ENCODE measurements at places on chromosomes 6 and 20.

- no peak for DNase-seq
Measured at GRCh38 chr6:15369838-15370237, 124.0 kb downstream of the JARID2 start.

- DNase-seq: no peak
Measured at GRCh38 chr6:109523478-109523877, 40.5 kb upstream of the ZBTB24 start.

GRCh38 chr20:58839474-58839874, 11.2 kb downstream of the GNAS-AS1 start:
- peak; percentile 46 for DNase-seq

GRCh38 chr20:8155229-8155628, 23.2 kb downstream of the PLCB1 start:
- no peak for DNase-seq

DNA sequence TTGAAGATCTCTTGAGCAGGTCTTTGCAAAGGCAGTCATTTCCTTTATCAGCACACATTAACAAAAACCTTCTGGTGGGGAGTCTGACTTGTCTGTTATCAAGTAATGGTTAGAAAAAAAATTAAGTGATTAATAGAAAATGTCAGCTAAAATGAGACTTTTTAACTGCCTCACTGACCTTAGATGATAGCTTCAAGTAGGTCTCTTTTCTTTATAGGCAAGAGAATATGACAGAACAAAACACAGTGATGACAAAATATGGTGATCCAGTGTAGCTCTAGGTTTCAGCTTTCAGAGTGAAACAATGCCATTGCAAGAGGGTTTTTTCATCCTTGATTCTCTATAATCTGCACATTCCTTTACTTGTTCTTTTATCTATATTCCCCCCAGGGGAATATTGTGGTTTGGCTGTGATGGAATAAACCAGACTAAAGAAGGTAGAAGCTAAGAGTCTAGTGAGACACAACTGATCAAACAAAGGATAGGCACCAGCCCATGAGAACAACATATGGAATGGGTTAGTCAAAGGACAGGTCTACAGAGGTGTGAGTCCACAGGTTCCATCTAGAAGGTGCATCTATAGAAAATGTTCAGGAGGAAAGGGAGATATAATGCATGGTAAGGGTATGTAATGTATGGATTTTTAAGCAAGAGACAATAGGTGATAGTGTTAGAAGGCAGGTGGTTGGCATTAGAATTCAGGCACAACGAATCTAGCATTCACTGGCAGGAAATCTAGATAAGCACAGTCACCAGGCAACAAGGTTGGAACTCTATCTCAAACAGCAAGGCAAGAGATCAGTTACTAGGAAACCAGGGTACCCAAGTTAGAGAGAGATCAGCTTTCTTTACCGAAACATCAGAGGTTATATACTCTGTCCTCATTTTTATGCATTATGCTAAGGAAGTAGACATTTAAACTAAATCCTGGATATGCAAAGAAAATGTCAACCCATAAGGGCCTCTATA, 228.9 kb upstream of the SMLR1 start:
- DNase-seq: no peak

- DNase-seq: no peak
Measured at GRCh38 chr6:126721581-126722160, 381.8 kb downstream of the CENPW start.

- no peak for DNase-seq
Measured at GRCh38 chr20:61798632-61799031, 267.0 kb downstream of the TAF4 start.

- DNase-seq: no peak
Measured at GRCh38 chr20:38447931-38448675, 13.0 kb upstream of the SNHG17 start.

DNA sequence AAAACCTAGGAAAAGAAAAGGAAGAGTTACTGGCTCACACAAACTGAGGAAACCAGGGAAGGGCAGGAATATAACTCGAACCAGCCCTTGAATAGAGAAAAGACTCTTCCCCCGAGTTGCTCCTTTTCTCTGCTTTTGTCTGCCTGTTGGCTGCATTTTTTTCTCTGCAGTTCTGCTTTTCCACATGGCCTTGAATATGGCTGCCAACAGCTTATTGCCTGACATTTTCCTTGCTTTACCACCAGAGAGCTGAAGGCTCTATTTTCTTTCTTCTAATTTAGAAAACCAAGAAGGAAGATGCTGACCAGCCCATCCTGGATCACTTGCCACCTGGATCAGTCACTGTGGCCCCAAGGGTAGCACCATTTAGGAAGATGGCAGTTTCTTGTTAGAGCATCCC, 164.8 kb upstream of the MAN1A1 start:
- no peak for DNase-seq

GRCh38 chr20:63235399-63235983, at the start of gene BIRC7:
Gene BIRC7 (plus strand): TSS chr20:63235905. CDS start chr20:63236097, 192 bp downstream.
- no peak for DNase-seq

DNA sequence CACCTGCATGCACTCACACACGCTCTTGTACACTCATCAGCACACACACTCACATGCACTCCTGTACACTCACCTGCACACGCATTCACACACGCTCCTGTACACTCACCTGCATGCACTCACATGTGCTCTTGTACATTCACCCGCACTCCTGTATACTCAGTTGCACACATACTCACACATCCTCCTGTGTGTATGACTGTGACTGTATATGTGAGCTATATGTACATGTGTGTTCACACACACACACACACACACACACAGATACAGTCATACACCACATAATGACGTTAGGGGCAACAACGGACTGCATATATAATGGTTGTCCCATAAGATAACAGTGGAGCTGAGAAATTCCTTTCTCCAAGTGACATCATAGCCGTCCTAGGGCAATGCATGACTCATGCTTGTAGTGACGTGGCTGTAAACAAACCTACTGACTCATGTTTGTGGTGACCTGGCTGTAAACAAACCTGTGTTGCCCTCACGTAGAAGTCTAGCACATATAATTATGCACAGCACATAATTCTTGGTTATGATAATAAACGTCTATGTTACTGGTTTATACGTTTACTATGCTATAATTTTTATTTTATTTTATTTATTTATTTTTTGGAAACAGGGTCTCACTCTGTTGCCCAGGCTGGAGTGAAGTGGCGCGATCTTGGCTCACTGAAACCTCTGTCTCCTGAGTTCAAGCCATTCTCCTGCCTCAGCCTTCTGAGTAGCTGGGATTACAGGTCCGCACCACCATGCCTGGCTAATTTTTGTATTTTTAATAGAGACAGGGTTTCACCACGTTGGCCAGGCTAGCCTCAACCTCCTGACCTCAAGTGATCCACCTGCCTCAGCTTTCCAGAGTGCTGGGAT, 22.8 kb upstream of the TAF4 start:
- peak; percentile 6 for DNase-seq

DNA sequence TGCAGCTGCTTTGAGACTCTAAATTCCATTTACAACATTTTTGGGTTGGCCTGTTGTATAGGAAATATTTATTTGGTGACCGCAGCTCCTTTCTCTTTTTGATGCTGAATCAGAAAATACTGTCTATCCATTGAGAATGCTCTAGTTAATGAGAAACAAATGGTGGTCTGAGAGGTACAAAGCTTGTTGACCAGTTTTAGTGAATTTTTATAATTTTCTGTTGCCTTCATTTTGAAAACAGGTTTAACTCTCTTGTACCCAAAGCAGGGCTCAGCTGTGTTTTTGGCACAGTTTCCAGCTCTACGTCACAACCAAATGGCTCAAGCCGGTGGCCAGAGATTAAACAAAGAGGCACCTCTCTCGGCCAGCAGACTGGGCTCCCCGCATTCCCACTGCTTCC, 113.2 kb downstream of the FNDC1 start:
- no peak for DNase-seq

DNA sequence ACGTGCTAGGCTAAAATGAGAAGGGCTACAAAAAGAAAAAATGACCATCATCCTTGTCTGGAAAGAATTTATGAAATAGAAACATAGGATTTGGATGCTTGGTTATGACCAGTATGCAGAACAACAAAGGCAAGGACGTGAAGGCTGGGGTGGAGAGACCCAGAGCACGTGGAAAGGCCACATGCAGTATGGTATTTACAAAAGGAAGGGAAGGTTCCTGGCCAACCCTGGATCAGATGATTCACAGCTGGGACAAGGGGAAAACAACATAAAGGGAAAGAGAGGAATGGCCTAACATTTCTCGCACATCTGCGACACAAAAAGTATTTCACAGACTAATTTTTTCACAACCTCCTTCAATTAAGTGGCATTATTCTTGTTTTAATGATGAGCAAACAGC, 8.2 kb downstream of the STX7 start:
- DNase-seq: no peak

GRCh38 chr20:10259166-10259565, 40.5 kb downstream of the SNAP25 start:
- no peak for DNase-seq

DNA sequence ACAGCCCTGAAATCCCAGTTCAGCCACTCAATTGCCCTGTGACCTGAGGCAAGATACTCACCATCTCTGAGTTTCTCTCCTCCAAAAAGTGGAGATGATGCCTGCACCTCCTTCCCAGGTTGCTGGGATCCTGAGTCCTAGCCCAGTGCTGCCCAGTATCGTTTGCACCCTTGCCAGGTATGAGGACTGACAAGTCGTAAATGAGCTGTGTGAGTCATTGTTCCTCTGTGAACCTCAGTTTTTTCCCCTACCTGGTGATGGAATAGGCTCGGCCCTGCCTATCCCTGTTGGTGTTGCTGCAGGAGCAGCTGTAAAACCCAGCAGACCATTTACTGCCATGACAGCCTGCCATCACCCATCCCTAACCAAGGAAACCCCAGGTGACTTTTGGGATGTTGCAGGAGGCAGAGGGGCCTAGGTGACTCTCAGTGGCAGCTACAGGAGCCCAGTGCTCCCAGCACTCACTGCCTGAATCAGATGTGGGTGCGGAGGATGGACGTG, 229.3 kb downstream of the SYNDIG1 start:
- DNase-seq: no peak

GRCh38 chr6:148747145-148747470, 278 bp downstream of the UST start:
- DNase-seq: no peak

GRCh38 chr6:105036351-105036750, 79.4 kb downstream of the LIN28B start:
- no peak for DNase-seq

- DNase-seq: no peak
Measured at GRCh38 chr6:40907198-40907701, 131.8 kb downstream of the UNC5CL start.

GRCh38 chr6:10402648-10403311, 12.1 kb downstream of the TFAP2A start:
- no peak for DNase-seq

- DNase-seq: no peak
Measured at GRCh38 chr20:4324611-4325243, 309.4 kb upstream of the RNF24 start.

DNA sequence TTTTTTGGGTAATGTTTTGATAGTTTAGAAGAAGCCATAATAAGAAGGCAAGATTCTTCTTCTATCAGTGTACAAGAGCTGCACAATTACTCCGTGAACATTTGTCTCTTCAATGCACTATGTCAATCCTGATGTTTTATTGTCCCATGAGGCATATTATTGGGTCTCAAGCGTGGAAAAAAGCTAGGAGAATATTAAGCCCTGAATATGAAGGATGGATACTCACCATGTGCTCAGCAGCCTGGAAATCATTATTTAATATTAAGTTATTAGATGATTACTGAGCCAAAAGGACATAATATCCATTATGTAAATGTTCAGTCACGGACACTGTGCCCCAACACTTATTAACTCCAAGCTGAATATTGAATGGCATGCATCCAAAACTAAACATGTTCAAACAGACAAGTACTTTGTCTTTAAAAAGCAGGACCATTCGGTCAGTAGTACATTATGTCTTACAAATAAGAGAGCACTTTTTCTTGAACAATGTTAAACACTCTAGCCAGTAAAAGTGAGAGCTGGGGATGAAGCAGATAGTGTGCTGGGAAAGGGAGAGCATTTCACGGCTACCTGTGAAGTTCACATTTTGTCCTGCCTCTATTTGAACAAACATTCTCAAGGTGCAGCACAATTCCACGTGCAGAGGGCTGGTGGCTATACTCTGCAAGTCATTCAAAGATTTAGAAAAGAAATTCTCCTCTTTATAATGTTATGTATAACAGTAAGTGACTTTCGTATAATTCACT, 70.6 kb upstream of the CNR1 start:
- DNase-seq: no peak

GRCh38 chr6:69289689-69290495, 506.9 kb downstream of the LMBRD1 start:
- DNase-seq: no peak

DNA sequence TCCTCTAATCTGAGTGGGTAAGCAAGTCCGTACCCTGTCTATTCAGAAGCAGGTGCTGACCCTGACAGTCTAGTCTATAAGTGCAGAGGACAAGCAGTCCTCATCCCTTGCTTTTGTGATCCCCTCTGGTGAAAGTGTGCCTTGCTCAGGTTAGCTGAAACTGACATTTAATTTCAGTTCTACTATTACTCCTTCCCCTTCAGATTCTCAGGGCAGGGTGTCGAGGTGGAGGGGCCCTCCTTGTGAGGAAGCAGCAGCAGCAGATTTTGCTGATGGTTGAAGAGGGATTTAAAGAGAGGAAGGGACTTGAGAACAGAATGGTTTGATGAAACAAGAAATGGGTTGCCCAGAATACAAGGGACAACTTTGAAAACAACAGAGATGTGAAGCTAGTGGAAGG, 309.3 kb downstream of the CLIC5 start:
- no peak for DNase-seq

DNA sequence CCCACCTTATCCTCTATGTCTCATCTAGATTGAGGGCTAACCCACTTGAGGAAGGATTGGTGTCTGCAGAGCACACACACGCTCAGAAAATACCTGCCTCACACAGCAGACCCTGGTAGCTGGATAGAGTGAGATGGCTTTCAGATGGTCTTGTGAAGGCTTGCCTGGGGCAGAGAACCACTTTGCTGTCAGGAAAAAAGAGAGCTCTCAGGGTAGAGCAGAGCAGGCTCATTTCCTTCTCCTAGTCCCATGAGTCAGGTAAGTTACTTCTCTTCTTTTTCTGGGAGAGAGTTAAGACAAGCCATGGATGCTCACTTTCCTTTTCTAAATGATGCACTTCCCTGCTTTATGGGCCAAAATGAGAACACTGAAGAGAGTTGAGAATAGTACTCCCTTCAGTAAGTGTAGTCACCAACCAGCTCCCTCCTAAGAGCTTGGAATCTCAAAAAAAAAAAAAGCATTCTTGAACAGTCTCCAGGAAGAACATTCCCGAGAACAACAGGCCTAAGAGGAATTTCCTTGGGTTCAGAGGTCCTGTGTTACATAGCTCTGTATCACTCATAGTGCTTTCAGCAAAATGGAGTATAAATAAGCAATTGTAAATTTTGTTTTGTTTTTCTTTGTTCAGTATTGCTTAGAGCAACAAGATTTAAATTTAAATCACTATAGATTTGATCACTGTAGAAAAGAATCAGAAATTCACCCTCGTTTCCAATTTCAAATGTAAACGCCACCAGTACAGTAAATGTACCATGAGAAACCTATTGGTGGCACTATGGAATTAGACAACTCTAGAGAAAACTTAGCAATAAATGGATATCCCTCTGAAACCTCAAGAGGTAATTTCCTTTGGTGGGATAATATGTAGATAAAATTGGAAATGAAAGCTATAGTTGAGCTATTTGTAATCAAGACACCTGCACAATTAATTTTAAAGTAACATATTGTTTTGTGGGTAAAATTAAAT, 530.3 kb downstream of the RFPL4B start:
- DNase-seq: no peak
